ENCODE measurements at places on chromosomes 5 and 9.
A peak's percentile ranks its signal among the peaks of the same experiment; 100 is the strongest.

DNA sequence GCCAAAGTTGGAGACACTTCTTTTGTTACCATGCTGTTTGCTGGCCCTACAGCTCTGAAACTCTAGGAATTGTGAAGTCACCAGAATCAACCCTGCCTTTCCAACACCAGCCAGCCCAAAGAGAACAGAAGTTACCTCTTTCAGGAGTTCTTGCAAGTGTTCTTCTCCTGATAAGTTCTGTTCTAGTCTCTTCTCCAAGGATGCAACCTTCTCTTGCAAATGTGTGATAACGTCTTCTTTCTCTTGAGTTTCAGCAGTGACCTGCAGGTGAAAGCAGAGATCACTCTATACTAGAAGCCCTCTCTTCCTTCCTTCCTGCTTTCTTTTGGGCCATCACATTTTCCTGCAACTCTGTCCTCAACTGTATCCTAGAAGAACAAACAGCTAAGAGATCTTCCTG lies 29.1 kb downstream of the GOLGA1 start:
- DNase-seq: no peak

DNA sequence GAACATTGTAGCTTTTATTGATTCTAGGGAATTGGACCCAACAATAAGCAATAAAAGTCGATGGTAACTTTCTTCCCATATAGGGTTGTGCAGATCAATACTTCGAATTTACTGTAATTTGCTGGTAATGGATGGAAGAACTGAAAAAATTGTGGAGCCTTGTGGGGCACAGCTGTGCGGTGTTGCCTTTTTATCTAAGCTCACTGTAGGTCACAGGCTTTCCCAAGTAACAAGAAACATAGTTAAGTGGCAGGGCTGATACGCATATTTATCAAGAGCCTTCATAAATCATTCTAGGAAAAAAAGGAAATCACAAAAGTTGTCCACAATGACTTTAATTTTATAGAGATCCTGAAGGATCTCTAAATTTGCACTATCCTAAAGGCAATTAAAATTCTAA lies 292.9 kb downstream of the MAST4 start:
- no peak for DNase-seq

DNA sequence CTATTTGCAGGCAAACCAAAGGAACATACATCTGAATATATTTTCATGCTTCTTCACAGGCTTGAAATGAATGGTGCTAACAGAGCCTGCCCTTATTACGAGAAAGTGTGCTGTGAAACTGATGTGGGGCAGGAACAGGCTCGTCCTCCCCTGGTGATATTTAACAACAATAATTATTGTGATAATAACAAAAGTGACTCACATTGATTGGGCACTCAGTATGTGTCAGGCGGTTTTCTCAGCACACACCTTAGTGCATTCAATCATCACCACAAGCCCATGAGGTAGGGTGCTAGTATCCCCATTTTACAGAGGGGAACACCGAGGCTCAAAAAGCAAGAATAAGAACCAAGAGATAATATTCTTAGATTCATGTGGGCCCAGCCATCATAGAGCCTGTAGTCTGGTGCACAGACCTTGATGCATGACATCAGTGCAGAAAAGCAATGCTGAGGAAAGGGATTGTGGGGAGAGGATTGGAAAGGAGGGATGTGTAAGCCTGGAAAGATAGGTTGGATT lies 18.1 kb upstream of the BOD1 start:
- DNase-seq: no peak

DNA sequence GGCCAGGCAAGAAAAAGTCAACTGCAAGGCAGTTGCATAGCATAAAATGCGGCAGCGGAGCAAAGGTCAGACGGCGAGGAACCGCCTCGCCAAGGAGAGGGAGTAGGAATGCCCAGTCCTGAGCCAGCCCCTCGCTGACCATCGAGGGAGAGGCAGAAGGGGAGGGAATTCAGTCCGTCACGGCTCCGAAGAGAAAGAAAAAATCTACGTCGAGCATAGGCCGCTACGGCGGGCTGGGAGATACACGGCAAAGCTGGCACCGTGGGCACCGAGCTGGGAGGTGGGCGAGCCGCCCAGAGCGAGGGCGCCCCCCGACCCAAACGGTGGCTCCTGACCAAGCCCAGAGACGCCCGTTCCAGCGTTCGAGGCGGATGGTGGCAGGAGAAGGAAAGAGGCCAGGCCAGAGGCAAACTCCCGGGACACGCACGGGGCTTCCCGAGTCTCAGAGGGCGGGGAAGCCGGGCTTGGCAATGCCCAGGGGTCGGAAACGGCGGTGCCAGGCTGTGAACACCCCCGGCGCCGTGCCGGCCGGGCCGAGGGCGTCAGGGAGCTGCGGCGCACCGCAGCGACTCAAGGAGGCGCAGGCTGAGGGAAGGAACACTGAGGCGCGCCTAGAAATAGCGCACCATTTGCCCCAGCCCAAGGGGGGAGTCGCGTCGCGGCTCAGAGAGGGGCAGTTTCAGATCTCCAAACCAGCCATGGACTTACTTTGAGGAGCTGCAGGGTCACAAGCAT lies 518 bp downstream of the SPRY4 start:
- peak; percentile 30 for DNase-seq

- DNase-seq: no peak
These were observed 79.3 kb downstream of the SHB start for GRCh38 chr9:37989701-37990100.

DNA sequence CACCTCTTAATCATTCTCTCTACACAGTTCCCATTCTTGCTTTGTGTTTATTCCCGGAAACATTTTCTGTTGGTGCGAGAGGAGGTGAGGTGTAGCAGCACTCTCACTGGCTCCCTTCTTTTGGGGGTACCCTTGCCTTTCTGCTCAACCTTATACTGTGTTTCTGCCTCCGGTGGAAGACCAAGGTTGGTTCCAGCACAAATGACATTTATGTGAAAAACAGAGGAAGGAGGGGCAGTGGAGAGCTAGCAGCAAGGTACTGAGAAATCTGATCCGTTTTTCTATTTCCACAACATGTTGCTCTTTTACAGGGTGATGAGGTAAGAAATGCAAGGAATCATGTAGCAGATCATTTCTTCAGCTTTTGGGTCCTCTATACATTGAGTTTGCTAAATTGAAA lies 648.0 kb upstream of the DMAC1 start:
- DNase-seq: no peak

GRCh38 chr5:170289121-170289520 lies 8.5 kb downstream of the LCP2 start:
- DNase-seq: no peak

- no peak for DNase-seq
These were observed 375.7 kb downstream of the CAAP1 start for GRCh38 chr9:26516773-26517343.

GRCh38 chr5:32765266-32765665 lies 54.1 kb downstream of the NPR3 start:
- no peak for DNase-seq

DNA sequence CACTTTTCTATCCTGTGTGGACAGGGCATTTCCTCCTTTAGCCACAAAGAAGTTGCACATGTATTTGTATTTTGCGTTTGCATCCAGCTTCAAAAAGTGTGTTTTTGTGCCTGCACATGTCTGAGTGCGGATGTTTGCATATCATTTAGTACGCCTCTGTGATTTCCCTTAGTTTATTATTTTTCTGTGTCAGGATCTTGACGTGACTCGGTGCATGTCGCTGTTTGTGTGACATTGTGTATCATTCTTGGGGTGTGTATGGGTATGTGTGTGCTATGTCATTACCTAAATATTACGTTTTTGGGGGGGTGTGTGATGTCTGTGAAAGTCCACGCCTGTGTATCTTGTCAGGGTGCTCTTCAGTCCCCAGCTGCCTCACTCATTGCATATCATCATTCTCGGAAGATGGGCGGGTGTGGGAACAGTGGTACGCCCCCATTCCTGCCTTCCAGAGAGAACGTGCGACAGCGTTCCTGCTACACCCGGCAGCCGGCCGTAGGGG lies 416 bp upstream of the PAIP2 start:
- DNase-seq: no peak

All from A549 (cell line).